CD14-positive monocyte (primary cell): ENCODE measurements at places on chromosomes 1 and 21. TPM values are rescaled to one million over a fixed set of nuclear protein-coding genes. Genes with fewer than 3 reads are reported as not detected.

- peak; percentile 19 for DNase-seq
Measured at GRCh38 chr1:41545996-41546832, 61.7 kb upstream of the EDN2 start.

GRCh38 chr1:93997756-93998155, 88.5 kb upstream of the GCLM start:
- DNase-seq: no peak

DNA sequence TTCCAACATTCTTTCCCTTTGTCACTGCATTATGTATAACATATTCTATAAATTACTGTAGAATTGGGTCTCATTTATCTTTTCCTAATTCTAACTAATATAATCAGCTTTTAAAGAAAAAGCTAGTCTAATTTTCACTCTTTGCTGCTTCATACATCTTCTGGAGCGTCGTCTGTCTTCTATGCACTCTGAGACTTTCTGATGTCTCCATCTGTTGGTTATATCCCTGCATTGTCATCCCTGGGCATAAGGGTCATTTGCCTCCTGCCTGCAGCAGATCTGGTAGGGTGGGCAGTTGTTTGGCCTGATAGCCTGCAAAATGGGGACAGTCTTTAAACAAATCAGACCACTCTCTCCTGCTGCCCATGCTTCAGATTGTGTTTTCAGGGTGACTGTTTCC, 40.8 kb upstream of the DYNLT5 start:
- no peak for DNase-seq

The S100A4 gene
- 3,813 and 4,538 TPM in 2 replicates for polyA plus RNA-seq

The L1TD1 gene
- polyA plus RNA-seq: 0.09 TPM in 1 of 2 replicates, not detected in the other

The OR6N1 gene
- not detected for polyA plus RNA-seq
